Activated CD4-positive, alpha-beta T cell treated with anti-CD3 and anti-CD28 coated beads, Interleukin-2, amount 50 U/mL, for 1 hour (primary cell): ENCODE measurements at places on chromosomes 12 and 14.

- DNase-seq = no peak
Observed at GRCh38 chr12:97426492-97427116, 36.0 kb upstream of the RMST start.

DNA sequence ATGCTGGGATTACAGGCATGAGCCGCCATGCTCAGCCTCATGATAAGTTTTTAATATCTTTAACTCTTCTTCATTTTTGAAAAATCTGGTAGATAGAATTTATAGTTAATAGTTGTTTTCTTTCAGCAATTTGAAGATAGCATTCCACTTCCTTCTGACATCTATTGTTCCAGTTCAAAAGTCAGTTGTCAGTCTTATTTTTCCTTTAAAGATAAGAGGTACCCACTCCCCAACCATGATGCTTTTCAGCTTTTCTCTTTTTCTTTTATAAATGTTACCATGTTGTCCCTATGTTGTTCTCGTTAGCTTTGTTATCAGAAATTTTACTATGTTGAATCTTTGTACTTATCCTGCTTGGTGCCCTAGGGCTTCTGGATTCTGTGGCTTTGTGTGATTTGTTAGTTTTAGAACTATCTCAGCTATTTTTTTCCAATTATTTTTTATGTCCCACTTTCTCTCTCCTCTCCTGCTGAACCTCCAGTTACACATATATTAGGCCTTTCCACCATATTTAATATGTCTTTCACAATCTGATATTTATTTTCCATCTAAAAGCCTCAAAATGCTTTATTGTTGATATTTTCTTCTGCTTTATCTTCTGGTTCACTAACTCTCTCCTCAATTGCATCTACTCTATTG lies 181.6 kb upstream of the FOXN3 start:
- DNase-seq = no peak

DNA sequence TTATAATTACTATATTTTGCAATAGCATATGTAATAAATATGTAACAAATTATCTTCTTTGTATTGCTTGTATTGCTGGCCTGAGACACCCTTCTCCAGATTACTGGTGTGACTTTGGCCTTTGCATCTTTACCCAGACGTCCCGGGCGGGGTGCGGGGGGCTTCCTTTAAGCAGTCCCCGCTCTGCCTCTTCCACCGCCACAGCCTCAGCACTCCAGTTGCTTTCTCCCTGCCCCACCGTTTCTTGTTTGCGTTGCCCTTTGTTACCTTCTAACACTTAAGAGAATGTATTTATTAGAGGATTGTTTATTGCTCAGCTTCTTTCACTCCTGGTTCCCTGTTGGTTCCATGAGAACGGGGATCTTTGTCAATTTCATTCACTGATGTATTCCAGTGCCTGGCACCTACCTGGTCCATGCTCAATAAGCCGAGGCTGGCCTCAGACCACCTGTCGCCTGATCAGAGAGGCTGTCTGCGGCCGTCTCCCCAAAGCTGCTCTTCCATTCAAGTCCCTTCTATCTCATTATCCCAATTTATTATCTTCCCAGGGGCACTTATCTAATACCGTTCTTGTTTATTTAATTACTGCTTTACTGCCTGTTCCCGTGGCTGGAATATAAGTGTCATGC lies 100.5 kb upstream of the RFLNA start:
- no peak for DNase-seq

DNA sequence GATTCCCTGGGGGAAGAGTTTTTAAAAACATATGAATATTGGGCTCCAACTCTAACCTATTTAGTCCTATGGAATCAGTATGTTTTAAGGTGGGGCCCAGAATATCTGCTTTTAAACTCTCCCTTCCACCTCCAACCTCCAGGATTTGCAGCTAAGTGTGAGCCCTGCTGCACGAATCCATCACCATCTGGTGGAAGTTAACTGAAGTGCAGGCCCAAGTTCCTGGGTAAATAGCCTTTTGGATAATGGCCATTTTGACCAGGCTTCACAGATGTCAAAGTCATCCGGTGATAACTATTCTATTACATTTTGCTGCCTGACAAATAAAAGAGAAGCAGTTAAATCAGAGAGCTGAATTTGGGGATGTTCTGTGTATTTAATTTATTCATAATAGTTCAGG lies 58.1 kb upstream of the RMST start:
- no peak for DNase-seq

- DNase-seq = no peak
Observed at GRCh38 chr14:69663300-69663643, 51.9 kb downstream of the SUSD6 start.

DNA sequence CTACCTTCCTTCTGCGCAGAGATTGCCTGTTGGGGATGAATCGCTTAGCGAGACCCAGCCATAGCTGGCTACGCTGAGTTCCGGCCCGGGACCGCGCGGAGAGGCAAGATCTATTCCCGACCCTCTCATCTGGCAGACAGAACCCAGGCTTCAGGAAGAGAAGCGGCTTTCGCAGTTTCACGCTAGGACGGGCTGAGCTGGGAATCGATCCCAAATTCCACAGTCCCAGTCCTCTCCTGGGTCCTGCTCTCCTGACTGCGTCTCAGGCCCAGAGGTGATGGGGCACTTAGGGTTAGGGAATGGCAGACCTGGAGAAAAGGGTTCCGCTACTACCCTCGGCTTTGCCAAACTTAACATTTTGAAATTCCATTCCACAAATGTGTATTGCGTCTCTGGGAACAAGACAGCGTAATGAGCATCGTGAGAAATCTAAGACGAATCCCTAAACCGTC lies 2.8 kb downstream of the PTPN21 start:
- DNase-seq = no peak

DNA sequence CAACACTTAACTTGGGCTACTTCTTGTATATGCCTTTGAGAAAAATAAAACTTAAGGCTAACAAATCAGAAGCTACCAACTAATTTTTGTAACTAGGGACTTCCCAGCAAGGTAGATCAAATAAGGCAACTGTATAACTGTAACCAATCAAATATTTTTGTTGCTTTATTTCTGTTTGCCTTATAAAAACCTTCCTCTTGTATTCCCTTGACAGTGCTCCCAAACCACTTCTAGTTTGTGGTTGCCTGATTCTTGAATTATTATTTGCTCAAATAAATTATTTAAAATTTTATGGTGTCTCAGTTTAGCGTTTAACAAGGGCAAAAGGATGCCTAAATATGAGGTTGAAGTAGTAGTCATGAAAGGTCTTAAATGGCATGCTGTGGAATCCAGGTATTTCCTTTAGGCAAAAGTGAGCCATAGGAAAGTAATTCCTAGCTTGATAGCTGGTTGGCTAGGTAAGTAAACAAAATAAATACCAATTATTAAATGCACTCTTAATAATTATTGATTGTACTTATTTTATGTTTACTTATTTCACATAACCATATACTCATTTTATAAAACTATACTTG lies 632.6 kb downstream of the RPL10L start:
- no peak for DNase-seq

- DNase-seq = no peak
Observed at GRCh38 chr12:23885394-23885793, 64.1 kb downstream of the SOX5 start.
